Stimulated activated CD4-positive, alpha-beta T cell treated with anti-CD3 and anti-CD28 coated beads, Interleukin-1b, Interleukin-23, amount 100 ng/mL, for 1 hour (primary cell): ENCODE measurements at places on chromosomes 3 and 15.

DNA sequence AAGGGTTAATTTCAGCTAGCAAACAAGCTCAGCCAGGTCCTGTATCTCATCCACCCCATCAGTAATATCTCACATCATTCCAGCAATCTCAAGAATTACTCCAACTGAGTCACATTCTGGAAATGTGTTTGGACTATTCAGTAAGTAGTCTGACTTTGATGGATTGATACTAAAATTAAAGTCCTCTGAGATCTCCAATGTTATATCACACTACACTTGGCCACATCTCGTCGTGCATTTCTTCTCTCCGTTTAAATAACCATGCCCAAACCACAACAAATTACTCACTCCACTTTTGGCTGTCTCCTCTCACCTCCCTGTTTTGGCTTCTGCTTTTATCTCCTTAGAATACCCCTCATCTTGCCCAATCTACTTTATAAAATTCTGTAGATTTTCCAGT, 292.2 kb downstream of the PYDC2 start:
- no peak for DNase-seq

DNA sequence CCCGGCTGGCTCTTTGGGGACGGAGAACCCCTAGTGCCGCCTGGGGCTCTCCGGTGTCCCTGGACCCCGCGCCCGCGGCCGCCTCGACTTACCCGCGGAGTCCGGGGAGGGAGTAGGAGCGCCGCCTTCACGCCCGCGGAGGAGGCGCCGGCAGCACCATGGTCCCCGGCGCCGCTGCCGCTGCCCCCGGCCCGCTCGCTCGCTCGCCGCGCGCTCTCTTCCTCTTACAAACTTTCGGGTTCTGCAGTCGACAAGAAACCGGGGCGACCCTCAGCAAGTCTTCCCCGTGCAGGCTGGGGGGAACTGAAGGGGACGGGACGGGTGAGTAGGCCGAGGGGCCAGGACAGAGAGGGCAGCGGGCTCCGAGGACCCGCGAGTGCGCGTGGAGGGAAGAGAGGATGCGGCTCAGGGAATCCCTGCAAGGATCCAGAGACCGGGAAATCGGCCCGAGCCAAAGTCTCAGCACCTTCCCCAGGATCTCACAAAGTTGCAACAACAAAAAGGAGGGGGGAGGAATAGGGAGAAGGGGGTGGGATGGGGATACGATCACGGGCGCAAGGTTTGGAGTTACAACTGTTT, 2.0 kb downstream of the FOXP1 start:
- DNase-seq, result no peak

GRCh38 chr15:77832874-77833273, 200.2 kb upstream of the LINGO1 start:
- no peak for DNase-seq

DNA sequence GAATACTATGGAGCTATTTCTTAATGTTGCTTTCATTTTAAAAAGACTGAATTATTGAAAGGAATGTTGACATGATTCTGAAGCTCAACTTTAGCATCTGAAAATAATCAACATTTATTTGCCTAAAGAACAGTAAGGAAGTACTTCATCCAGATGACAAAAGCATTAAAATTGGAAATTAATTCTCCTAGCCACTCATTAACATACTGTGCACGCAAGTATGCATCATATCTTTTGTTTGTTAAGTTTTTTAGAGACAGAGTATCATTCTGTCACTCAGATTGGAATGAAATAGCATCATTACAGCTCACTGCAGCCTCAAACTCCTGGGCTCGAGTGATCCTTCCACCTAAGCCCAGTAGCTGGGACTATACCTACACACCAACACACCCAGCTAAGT, 632.1 kb upstream of the ALCAM start:
- no peak for DNase-seq

GRCh38 chr3:149752051-149752787, at the start of gene COMMD2:
Gene COMMD2, minus strand, starts transcription at chr3:149752489. Its CDS starts 45 bp downstream, at chr3:149752444.
- peak; percentile 23 for DNase-seq

GRCh38 chr15:89794627-89795241, 18.6 kb downstream of the MESP2 start:
- DNase-seq, result no peak

GRCh38 chr15:70672081-70672480, 91.3 kb downstream of the UACA start:
- DNase-seq, result no peak

DNA sequence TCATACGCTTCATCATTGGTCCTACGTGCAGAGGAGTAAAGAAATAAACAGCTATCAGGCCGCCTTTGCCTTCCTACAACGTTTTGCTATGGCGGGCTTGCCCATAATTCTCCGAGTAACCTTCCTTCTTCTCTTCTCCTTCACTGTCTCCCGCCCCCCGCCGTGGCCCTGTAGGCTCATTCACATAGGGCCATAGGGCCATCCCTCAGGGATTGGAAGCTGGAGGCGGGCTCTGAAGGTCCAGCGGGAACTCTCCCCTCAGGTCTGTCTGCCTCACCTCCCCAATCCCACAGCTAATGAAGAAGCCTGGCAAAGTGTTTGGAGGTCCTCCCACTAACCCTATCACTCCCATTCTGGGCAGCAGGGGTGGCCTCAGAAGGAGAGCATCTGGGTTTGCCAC, 43.6 kb downstream of the SEMA5B start:
- DNase-seq, result no peak

GRCh38 chr15:70424937-70425411, 327.3 kb upstream of the TLE3 start:
- no peak for DNase-seq

DNA sequence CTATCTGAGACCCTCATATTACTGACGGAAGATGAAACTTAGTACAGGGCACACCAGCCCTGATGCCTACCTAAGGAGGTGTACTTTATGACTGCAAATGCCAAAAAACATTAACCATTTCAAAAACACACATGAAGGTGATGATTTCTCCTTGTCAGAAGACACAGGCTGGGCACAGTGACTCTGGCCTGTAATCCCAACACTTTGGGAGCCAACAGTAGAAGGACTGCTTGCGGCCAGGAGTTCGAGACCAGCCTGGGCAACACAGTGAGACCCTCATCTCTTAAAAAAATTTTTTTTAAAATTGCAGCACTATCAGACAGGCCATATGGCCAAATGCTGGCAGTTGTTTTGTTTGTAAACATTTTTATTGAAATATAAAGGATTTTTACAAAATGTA, 73.5 kb downstream of the LRIG1 start:
- DNase-seq, result no peak

GRCh38 chr3:23594066-23594465, 211.7 kb upstream of the UBE2E1 start:
- DNase-seq, result no peak

- no peak for DNase-seq
Observed at GRCh38 chr15:88985547-88986393, 72.6 kb upstream of the MFGE8 start.

DNA sequence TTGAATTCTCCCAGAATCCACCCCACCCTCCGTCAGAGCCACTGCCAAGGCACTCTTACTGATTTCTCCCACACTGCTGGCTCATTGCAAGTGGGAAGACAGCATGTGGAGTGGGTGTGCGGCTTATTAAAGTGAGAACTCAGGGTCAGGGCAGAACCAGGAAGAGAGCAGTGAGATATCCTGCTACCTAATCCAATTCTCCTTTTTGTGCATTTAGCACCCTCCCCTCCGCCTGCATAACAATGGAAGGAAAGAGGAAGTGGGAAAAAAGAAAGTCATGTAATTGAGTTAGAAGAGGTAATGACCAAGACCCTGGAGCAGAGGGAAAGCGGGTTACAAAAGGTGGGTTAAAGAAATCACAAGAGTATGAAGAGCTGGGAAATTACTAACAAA, 27.8 kb upstream of the PIK3CB start:
- DNase-seq, result no peak

GRCh38 chr3:135621184-135621920, 344.2 kb upstream of the PPP2R3A start:
- DNase-seq, result no peak

DNA sequence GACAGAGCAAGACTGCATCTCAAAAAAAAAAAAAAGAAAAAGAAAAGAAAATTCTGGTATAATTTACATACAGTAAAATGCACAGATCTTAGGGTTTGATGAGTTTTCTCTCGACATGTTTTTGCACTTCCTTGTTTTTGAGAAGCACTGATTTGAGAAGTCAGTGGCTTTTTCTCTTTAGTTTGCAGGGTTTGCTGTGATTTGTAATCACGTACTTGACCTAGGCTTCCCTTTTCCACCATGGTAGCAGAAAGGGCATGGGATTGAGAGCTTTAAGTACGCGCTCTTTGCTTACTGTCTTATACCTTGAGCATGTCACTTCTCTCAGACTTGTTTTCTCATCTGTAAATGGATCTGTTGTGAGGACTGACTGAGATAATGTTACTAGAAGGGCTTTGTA, 4.1 kb downstream of the VHL start:
- DNase-seq, result no peak

GRCh38 chr15:67998599-67999133, 55.4 kb upstream of the PIAS1 start:
- DNase-seq, result no peak

- no peak for DNase-seq
Observed at GRCh38 chr15:40297356-40297755, 10.4 kb downstream of the PLCB2 start.

DNA sequence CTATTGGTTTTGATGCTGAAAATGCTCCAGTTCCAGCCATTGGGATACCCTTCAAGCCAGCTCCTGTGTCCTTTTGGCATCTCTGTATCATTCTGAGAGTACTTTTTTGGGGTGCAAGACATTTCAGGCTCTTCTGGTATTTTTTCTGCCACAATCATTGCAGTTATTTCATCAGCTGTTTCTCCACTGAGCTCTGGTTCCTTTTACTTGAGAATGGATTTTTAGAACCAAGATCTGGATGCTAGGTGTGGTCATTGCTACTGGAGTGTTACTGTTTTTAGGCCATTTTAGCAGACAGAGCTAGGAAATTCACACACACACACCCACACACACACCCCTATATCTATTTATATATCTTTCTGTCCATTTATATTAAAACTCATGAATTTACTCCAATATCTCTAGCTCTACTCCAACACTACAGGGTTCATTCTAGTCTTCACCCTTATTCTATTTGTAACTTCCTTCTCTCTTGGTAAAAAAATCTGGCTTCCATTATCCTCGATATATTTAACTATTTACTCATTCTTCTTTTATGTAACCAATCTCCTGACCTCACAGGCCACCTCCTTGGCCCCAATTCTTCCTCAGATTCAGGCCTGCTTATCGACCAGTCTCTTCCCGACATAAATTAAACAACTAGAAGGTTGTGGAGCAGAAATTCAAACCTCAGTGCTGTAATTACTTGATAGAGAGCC, 17.0 kb downstream of the SLC35G2 start:
- no peak for DNase-seq

GRCh38 chr15:60424006-60424405, 26.2 kb upstream of the ANXA2 start:
- DNase-seq, result no peak
